ENCODE measurements at places on chromosomes 16 and 17.
A peak's percentile ranks its signal among the peaks of the same experiment; 100 is the strongest.

GRCh38 chr16:50573947-50574744 lies 25.9 kb downstream of the NKD1 start:
- no peak for DNase-seq

GRCh38 chr17:48577330-48577945 lies 712 bp downstream of the HOXB4 start:
- peak; percentile 32 for DNase-seq

- DNase-seq, result no peak
Measured at GRCh38 chr17:49327835-49328784, 33.9 kb downstream of the ZNF652 start.

- DNase-seq, result no peak
Measured at GRCh38 chr17:61450641-61451537, 1.3 kb upstream of the TBX4 start.

- no peak for DNase-seq
Measured at GRCh38 chr16:55376567-55377167, 52.7 kb downstream of the IRX6 start.

DNA sequence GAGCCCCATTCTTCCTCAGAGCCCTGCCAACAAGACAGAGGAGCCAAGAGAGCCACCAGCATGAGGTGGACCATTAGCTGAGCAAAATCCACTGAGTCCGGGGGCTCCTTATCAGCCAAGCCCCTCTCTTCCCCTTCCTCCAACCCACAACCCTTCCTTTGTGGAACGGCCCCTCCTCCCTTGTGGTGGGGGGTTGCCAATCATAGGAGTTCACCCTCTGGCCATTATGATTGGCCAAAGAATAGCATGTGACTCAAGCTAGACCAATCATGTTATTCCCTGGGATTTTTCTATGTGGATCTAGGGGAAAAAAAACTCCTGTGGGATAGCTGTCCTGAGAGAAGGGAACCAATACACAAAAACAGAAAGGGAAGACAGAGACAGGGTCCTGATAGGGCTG lies 120.5 kb downstream of the C16orf95 start:
- no peak for DNase-seq

- DNase-seq, result no peak
Measured at GRCh38 chr17:34472363-34472762, 107.0 kb upstream of the TMEM132E start.

GRCh38 chr16:15961060-15961511 lies 11.7 kb downstream of the ABCC1 start:
- DNase-seq, result peak; percentile 75

All from activated naive CD4-positive, alpha-beta T cell treated with Interleukin-2 at 50 U/mL for 16 hours (primary cell).